ENCODE measurements at places on chromosomes 1 and 21.
A peak's percentile ranks its signal among the peaks of the same experiment; 100 is the strongest.

DNA sequence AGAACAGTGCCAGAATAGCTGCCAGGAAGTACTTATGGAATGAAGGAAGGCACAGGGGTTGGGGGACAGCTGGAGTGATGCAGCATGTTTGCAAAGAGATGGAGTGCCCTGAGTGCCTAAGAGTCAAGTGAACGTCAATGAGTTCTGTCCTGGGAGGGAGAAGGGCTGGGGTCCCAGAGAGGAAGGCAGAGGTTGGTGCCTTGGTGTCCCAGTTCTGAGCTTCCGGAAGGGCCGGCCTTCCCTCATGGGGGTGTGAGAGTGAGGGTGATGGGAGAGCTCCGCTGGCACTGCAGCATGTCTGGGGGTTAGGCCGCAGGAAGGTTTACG is 17.6 kb downstream of the NES start:
- DNase-seq, result no peak

GRCh38 chr1:11447903-11448302 is 31.1 kb upstream of the DISP3 start:
- DNase-seq, result no peak

DNA sequence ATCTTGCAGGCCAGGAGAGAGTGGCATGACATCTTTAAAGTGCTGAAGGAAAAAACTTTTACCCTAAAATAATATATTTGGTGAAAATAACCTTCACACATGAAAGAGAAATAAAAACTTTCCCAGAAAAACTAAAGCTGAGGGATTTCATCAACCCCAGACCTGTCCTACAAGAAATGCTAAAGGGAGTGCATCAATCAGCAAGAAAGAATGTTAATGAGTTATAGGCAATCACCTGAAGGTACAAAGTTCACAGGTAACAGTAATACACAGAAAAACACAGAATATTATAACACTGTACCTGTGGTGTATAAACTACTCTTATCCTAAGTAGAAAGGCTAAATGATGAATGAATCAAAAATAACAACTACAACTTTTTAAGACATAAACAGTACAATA is 249.2 kb upstream of the PKN2 start:
- no peak for DNase-seq

- peak; percentile 14 for DNase-seq
Measured at GRCh38 chr1:237219751-237220642, 178.0 kb downstream of the RYR2 start.

GRCh38 chr1:206503591-206504362 is 3.6 kb upstream of the RASSF5 start:
- peak; percentile 91 for DNase-seq

- no peak for DNase-seq
Measured at GRCh38 chr1:101144671-101145448, 92.0 kb upstream of the S1PR1 start.

DNA sequence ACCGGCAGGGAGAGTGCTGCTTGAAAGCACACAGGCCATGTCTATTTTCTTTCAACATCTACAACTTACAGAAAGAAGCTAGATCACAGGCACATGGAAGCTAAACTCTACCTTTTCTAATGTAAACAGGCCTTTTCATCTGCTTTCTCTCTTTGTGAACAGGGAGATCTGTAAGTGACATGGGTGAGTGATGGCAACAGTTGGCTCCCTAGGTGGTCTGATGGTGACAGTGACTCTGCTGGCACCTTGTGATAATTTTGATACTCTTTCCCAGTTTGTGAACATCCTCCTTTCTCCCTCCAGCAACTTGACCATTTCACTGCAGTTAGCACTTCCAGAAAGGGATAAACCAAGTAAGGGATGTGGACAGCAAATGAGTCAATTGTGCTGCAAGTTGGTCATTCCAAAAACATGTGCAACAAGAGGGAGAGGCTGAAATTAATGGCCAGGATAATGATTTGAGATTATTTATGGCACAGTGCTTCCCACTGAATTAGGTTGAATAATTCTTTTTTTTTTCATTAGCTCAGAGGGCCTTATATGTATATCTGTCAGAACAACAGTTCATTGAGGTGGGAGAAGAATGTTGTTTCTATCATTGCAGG is 89.5 kb downstream of the XCL2 start:
- no peak for DNase-seq

GRCh38 chr1:21397813-21398188 is 42.1 kb upstream of the NBPF3 start:
- no peak for DNase-seq

All from MG63 (cell line).